ENCODE measurements at places on chromosomes 16 and 17. TPM values are rescaled to one million over a fixed set of nuclear protein-coding genes. Genes with fewer than 3 reads are reported as not detected.

Gene ARL5C
- not detected for polyA plus RNA-seq

Gene PGAP3
- 14.6 TPM for polyA plus RNA-seq

Gene AHSP
- polyA plus RNA-seq = not detected

Gene UBE2I
- polyA plus RNA-seq = 23.2 TPM

Gene CIBAR2
- polyA plus RNA-seq = not detected

Gene TBC1D26
- not detected for polyA plus RNA-seq

Measured in liver (tissue), 10 donors.